SK-MEL-5 (cell line): ENCODE measurements at places on chromosomes 16 and 17.

DNA sequence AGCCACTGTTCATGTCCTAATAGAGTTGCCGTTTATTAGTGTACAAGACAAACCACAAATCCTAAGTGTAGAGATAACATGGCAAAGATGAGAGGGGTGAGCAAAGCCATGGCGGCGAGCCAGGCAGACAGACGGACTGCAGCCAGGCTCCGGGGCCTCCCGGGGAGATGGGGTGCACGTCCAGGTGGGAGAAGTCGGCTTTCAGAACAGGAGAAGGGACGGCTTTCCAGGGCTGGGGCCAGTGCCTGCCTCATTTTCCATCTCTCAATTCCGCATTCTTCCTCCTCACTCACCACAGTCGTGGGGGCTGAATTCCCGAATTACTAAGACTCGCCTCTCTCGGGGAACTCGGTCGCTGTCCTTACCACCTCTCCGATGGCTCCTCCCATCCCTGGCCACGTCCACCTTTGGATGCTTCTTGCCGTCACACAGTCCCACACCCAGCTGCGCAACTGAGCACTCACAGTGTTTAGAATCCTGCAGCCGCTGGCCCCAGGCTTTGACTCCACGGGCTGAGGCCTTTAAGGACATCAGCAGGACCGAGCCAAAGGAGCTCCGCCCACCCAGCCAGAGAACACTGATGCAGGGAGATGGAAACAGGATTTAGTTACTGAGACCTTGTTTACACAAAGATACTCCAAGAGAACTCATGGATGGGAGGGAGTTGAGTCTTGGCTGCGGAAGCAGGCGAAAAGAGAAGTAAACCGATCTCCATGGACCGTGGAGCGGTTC lies 59.7 kb downstream of the RNF112 start:
- DNase-seq, result no peak

DNA sequence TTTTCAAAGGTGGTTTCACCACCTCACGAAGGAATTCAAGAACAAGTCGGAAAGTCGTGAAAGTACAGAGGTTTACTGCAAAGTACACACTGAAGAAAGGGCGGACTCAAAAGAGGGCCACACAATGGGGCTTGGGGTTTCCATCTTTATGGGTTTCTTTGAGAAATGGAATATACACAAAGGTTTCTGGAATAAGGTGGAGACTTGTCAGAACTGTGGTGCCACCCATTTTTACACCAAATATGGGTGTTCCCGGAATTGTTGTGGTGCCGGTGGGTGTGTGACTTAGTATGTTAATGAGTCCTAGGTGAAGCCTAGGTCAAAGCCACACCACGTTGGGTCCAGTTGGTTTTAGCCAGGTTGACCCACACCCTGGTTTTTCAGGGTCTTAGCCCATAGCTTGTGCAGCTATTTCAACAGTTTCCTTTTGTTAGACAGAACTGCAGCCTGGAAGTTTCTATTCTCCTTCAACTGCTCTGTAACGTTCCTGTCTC lies 567 bp upstream of the GCSH start:
- DNase-seq, result no peak

GRCh38 chr16:66899310-66899944 lies 19.1 kb downstream of the PDP2 start:
- DNase-seq, result no peak

DNA sequence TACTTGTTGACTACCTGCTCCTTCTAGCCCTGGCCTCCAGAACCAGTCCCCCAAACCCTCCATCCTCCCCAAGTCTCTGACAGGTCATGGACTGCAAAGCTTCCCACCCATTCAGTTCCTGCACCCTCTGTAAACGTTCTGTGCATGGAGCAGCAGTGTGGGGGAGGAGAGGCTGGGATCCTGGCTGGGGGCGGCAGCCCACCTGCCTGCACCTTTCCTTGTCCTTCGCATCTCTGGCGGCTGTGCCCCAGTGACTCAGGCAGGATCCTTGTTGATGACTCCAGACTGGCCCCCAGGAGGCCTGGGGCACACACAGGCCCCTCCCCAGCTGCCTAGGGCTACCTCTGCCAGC lies 1.6 kb upstream of the PKMYT1 start:
- no peak for DNase-seq

GRCh38 chr17:40150276-40150675 lies 9.9 kb downstream of the CASC3 start:
- no peak for DNase-seq
